ENCODE measurements at places on chromosomes 2 and 18.

DNA sequence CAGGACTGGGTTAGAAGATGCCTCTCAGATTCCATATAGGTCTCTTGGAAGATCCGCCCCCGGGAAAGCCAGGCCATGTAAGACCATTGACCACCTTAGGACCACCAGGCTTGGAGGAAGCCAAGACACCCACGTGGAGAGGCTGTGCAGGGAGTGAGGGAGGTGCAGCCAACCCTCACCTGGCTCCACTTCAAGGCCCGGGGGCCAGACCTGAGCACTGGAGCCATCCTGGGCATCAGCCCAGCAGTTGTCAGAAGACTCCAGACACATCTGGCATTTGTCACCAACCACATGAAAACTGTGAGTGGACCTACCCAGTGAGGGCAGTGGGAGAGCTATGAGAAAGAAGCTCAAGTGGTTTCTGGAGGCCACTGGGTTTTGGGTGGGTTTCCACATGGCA lies 214.4 kb downstream of the MYT1L start:
- DNase-seq: no peak

DNA sequence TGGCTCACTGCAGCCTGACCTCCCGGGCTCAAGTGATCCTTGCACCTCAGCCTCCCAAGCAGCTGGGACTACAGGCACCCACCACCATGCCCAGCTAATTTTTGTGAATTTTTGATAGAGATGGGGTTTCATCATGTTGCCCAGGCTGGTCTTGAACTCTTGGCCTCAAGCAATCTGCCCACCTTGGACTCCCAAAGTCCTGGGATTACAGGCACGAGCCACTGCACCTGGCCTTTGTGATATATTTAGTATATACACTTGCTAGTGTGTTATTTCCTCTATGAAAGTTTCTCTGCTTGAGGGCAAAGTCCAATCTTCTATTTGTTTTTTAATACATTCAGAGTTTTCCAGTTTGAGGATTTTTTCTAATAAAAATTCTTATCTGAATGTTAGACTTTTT lies 119.3 kb downstream of the GALNT3 start:
- no peak for DNase-seq

DNA sequence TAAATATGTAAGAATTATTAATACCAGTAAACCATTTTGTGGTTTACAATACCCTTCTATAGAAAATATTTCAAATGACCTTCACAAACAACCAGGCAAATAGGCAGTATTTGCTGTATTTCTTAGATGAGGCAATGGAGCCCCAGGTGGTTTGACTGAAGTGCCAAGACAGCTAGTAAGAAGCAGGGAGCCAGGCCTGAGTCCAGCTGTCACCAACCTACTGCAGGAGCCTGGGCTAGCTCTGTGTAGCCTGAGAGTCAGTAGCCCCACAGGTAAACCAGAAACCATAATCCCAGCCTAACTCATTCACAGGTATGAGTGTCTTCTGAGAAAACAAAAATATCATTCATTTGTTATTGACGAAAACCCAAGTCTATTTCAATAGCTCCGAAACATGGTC lies 45.6 kb downstream of the TRIB2 start:
- no peak for DNase-seq

- no peak for DNase-seq
Measured at GRCh38 chr18:63368611-63369010, 1.6 kb upstream of the KDSR start.

- DNase-seq: no peak
Measured at GRCh38 chr2:219022041-219022440, 19.3 kb downstream of the CFAP65 start.

Data from activated CD4-positive, CD25-positive, alpha-beta regulatory T cell treated with anti-CD3 and anti-CD28 coated beads, Interleukin-2, amount 50 U/mL, for 16 hours (primary cell).